Mesenteric fat pad (tissue), 1 donor: ENCODE measurements at places on chromosomes 3 and 15. TPM values are rescaled to one million over a fixed set of nuclear protein-coding genes. Genes with fewer than 3 reads are reported as not detected.

The OR5K2 gene
- total RNA-seq: not detected

The KCTD6 gene
- 8.0 TPM for total RNA-seq

The PARP15 gene
- 2.9 TPM for total RNA-seq

The ZBED2 gene
- not detected for total RNA-seq

The CA12 gene
- 3.1 TPM for total RNA-seq

The CHRM5 gene
- not detected for total RNA-seq

The KCNMB2 gene
- not detected for total RNA-seq

The DAG1 gene
- 63.7 TPM for total RNA-seq

The RAF1 gene
- total RNA-seq: 92.1 TPM

The SPESP1 gene
- total RNA-seq: 1.3 TPM
